Skin of body (tissue), 3 donors: ENCODE measurements at places on chromosomes 3 and 15. TPM values are rescaled to one million over a fixed set of nuclear protein-coding genes. Genes with fewer than 3 reads are reported as not detected.

Gene CHRD
- 31.3 TPM for total RNA-seq

DNA sequence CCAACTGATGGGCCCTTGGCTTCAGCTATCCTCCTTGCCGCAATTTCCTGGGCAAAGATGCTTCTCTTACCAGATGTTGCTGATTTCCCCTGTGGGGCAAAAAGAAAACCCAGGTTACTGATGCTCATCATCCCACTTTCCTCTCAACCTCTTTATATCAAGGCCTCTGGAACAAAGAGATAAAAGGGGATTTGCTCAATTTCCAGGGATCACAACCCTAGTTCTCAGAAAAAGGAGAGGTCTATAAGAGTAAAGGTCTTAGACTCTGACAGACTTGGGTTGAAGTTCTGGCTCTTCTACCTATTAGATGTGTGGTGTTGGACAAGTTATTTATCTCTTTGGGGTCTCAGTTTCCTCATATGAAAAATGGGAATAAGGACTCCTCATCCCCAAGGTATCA is 8.5 kb downstream of the RPAP1 start:
- no peak for DNase-seq

GRCh38 chr3:188789251-188789650 is 382.5 kb upstream of the TPRG1 start:
- no peak for DNase-seq

DNA sequence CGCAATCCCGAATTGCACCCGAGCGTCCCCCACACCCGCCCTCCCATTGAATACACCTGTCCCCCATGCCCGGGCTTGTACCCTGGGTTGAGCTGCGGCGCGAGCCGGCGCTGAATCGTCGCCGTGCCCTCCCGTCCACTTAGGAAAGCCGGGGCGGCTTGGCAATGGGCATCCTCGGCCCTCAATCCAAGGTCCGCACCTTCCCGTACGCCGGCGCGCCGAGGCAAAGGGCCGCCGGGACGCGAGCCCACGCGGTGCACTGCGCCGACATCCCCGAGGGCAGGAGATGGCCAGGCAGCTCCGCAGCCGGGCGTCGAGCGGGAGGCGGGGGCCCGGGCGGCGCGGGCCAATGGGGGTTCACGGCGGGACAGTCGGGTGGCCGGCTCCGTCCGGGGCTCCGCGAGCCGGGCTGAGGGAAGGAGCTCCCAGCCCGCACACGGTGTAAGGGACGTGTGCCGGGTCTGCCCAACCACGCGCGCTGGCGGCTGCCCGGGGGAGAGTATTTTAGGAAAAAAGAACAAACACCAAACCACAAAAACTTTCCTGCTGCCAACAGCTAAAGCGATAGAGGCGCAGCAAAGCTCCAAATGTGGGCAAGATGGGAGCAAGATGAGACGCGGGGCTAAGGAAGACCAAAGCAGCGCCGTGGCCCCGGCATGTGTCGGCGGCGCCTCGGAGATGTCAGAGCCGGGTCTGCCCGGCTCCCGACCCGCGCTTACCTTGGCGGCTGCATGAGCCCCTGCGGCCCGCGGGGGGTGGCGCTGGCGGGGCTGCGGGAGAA is 621 bp downstream of the RGMA start:
- no peak for DNase-seq
